ENCODE measurements at places on chromosomes 5 and 9.

GRCh38 chr9:35828716-35829083 lies at the start of gene FAM221B:
Gene FAM221B, minus strand, starts transcription at chr9:35828732. Its CDS starts 2,571 bp downstream, at chr9:35826161.
- DNase-seq = peak; percentile 12

DNA sequence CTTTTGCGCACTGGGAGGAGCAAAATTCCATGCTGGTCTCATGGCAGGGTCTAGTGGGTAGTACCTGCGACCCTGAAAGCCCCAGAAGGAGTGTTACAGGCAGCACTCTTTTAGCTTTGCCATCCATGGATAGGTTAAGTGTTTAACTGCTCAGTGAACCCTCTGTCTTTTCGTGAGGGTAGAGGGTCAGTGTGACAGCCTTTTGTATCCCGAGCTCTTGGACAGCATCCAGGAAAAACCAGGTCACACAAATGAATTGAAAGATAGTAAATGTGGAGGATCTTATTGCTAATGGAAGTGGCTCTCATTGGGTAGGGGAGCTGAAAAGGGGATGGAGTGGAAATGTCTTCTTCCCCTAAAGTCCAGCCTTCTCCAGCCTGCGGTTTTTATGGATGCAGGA lies 57.8 kb upstream of the CCDC112 start:
- no peak for DNase-seq

- no peak for DNase-seq
Measured at GRCh38 chr9:78029551-78030295, 1.9 kb downstream of the GNAQ start.

GRCh38 chr5:53179691-53180090 lies 70.1 kb upstream of the MOCS2 start:
- no peak for DNase-seq

- DNase-seq = no peak
Measured at GRCh38 chr5:147398860-147399259, 111.0 kb downstream of the DPYSL3 start.

- no peak for DNase-seq
Measured at GRCh38 chr5:106755066-106755465, 915.7 kb downstream of the EFNA5 start.

DNA sequence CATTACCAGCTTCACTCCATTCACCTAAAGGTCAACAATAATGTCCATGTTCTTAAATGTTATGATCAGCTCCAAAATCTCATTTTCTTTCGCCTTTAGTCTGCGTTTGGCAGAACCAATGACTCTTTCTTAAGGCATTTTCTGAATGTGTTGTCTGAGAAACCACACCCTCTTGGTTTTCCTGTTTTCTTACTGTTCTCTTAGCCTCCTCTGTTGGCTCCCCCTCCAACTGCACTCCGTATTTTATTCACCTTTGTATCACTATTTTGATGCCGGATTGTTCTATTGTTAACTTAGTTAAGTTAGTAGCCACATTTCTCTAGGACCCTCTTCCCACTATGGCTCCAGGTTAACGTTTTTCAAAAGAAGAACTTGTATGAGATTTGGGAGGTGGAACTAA lies 185.6 kb downstream of the DMAC1 start:
- no peak for DNase-seq

DNA sequence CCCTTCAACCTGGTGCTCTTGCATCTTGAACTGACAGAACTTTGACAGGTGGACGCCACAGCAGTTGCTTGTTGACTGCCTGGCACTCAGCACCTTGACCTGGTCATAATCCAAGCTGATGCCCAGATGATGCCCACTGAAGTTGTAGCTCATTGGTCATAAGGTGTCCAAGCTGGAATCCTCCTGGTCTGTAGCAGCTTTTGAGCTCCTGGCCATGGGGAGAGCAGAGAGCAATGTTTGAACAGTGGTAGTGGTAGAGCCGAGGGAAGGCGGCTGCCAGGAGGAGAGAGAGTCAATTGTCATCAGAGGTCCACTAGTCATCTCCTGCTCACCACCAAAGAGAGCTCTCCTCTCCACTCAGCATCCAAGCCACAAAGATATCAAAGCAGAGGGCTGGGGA lies 23.3 kb downstream of the CSF2 start:
- DNase-seq = no peak

DNA sequence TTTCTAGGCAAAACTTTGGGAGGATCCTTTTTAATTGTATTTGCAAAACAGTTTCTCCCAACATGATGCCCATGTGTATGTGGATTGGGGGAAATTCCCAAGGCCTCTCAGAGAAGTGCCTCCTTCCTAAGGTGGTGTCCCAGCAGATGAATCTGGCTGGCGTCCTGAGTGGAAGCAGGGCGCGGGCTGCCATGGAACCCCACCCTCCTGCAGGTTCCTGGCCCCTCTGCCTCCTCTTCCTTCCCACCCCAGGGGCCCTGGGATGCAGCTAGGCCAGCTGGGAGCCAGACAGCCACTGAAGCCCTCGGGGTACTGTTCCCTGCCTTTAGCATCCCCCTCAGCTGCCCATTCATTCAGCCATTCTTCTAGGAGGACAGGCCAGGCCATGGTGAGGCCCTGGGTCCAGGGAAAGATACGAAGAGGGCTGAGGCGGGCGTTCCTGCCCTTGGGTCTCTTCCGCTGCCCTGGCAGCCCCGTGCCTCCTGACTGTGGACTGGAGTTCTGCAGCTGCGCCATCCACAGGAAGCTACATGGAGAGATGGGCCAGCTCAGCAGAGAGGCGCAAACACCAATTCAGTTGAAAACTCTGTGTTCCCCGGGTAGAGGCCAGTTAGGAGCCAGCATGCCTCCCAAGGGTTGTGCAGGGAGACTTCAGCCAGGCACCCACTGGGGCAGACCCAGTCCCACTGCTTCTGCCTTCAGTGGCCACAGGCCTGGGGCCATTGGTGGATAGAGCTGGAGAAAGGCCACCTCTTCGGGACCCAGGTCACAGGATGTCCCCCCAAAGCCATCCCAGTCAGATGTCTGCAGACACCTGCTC lies 36.5 kb downstream of the ADAMTS2 start:
- no peak for DNase-seq

DNA sequence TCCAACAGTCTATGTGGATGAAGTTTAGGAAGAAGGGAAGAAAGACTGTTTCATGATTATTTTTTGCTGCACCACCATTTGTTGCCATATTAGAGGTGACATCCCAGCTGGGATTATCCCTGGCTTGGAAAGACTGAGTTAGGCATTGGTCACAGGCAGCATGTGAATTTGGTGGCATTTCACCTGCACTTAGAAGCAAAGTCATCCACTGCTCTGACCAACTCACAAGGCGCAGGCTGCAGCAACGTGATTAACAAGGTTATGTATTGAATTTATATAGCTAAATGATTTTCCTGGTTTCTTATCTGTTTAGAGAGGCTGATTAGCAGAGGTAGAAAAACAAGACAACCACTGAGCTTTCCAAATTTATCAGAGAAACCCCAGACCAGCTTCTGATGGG lies 2.7 kb downstream of the FYB1 start:
- no peak for DNase-seq
